ENCODE measurements at places on chromosomes 5 and 9.

GRCh38 chr5:93477816-93478215 lies 103.2 kb downstream of the NR2F1-AS1 start:
- DNase-seq, result no peak

DNA sequence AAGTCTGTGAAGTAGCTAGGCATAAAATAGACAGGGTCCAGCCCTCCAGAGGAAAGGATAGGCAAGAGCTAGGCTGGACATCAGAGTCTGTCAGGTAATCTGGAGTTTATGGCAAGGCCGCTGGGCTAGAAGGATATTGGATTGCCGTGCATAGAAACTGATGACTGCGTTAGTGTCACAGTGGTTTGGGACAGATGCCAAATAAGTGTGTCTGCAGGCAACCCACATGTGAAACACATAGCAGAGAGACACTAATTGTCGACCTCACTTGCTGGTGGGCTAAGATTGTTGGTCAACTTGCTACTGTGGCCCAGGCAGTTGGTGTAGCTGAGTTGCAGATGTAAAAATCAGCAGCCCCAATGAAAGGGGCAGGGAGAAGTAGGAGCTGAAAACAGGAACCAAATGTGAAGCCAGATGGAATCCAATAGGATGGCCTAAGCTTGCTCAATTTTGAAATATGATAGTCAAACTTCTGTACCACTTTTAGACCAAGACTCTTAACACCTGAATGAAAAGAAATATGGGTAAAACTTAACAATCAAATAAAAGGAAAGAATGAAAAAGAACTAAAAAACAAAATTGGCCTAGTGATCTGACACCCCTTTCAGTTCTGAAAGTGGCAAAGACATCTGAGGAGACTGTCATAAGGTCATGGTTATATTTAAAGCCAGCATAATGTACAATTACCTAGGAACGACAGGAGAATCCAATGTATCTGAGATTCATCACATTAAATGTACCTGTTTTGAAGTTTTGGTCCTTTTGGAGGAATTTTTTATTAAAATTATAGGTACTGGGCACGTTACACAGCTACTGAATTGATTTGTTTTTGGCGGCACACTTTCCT lies 243.3 kb upstream of the ACTBL2 start:
- DNase-seq, result no peak

DNA sequence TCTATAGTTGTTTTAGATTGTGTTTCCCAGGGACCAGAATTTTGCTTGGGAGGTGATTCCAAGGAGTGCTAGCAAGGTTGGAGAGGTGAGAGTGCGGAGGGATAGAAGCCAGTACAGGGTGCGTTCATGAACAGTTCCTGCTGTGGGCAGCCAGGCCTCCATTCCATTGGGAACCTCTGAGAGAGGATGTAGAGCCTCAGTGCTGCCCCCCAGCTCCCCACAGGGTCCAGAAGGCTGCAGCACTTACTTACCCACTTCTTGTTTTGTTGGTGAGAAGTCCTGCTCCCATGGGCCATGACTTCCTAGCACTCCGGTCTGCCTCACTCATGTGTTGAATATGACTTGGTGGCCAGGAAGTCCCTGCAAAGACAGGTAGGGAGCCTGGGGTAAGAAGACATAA lies 128.2 kb upstream of the GAS1 start:
- DNase-seq, result no peak

DNA sequence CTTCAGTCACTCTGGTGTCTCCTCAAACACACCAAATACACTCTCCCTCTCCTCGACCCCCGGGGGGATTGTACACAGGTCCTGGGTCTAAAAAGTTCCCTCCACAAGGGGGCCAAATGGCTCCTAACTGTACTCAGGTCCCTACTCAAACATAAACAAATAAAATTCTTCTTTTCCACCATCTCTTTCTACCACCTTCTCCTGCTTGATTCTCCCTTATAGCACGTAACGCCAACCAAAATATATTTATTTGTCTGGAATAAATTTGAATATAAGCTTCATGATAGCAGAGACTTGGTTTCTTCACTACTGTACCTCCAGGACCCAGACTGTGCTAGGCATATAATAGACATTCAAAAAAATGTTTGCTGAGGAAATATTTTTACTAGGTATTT lies 21.4 kb downstream of the ZNF608 start:
- DNase-seq, result no peak

- DNase-seq, result no peak
Measured at GRCh38 chr5:180613188-180613813, 22.0 kb upstream of the SCGB3A1 start.

DNA sequence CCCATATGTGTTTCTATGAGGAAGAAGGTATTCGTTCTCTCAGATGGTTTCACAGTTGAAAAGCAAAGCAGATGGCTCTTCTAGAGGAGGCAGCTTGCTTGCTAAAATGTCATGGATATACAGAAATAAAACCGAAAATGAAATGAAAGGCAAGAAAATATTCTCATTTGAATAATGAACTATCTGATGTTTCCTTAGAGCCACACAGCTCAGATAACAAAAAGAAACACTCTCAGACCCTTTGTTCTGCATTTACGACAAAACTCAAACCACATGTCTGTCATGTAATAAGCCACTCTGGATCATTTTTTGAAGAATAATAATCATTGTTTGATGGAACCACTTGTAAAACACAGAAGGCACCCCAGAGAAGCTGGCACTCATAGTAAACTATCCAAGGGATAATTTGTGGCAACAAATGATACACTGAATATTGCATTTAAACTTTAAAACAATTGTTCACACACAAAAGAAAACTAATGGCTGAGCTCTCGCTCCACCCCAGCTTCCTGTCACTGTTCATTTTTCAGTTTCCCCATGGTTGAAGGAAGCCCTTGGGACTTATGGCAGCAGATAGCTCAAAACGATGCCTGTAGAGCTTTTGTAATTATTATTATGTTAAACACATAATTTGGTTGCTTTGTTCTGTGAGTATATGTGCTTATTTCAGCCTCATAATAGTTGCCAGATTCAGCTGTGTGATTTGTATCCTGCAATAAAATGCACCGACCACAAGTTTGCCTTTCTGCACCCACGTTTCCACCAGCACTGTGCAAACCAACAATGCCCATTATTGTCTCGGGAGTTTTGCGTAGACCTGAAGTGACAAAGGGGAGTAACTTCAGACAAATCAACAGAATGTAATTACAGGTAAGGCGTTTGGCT lies 256.0 kb downstream of the TMEM167A start:
- no peak for DNase-seq

DNA sequence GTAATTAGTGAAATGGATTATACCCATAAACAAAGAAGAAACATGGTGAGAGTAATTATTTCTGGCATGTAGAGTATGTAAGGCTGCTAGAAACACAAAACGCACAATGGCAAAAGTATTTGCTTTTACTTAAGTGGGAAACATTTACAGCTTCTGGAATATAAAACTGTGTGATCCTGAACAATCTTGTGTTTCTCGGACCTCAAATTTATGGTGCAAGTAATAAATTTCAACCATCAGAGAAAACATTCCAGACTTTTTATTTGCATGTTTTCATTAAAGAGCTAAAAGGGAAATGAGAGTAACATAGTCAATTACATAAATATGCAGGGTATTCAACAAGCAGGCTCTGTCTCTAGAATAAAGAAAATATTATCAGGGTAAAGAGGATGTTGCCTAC lies 17.2 kb upstream of the PRR16 start:
- no peak for DNase-seq

- no peak for DNase-seq
Measured at GRCh38 chr9:109652971-109653370, 127.0 kb upstream of the PALM2AKAP2 start.

DNA sequence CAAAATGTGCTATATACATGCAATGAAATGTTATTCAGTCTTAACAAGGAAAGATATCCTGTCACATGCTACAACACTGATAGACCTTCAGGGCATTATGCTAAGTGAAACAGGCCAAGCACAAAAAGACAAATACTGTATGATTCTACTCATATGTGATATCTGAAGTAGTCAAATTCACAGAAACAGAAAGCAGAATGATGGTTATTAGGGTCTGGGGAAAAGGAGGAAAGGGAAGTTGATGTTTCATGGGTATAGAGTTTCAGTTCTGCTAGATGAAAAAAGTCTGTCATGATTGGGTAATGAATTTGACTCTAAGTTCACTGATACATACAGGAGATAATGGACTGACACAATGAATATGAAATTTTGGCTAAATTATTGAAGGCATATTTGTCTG lies 11.2 kb upstream of the RIC1 start:
- no peak for DNase-seq

- DNase-seq, result no peak
Measured at GRCh38 chr5:125834438-125835115, 588.6 kb upstream of the GRAMD2B start.

- DNase-seq, result no peak
Measured at GRCh38 chr5:97529354-97529985, 346.4 kb upstream of the RIOK2 start.

DNA sequence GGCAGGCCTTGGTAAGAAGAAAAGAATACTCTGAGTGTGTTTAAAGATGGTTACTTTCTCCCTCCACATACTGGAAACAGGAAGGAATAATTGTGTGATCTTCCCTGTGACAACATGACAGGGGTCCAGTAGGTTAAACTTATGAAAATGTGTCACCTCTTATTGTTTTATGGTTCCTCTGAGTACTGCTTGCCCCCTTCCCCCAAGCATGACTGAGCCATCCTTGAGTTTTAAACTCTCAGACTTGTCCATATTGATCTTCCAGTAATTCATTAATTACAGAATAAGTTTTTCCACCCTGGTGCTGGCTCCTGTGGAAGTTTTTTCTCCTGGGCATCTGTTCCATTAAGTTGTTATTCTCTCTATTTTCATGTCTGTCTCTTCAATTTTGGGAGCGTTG lies 95.8 kb downstream of the CNTLN start:
- no peak for DNase-seq

DNA sequence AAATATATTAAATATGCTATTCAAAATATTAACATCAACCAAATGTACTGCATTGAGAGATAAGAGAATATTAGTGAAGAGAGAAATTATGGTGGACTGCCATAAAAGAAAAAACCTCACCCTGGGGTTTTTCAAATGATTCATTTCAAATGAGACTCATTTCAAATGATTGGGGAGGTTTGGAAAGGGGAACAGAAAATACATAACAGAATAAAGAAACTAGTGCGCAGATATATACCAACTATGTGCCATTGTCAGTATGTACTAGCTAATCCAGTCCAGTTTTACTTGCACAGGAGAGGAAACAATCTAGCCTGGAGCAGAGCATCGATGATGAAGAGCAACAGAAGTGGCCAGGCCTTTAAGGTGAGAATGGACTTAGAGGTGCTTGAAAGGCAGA lies 651.6 kb upstream of the RORB start:
- no peak for DNase-seq

DNA sequence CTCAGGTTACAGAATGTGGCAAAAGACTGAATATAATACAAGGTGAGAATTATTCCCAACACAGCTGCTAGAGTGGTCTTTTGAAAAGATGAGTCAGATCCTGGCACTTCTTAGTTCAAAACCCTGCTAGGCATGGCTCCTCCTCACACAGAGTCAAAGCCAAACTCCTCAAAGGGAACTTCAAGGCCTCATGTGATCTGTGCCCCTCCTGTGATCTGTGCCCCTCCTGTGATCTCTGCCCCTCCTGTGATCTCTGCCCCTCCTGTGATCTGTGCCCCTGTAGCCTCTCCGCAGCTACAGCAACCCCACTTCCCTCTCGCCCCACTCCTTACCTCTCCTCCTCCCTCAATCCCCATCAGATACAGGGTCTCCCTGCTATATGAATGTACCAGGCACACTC lies 525.5 kb upstream of the CCNG1 start:
- no peak for DNase-seq

- DNase-seq, result no peak
Measured at GRCh38 chr5:119218830-119219782, 136.7 kb upstream of the TNFAIP8 start.

DNA sequence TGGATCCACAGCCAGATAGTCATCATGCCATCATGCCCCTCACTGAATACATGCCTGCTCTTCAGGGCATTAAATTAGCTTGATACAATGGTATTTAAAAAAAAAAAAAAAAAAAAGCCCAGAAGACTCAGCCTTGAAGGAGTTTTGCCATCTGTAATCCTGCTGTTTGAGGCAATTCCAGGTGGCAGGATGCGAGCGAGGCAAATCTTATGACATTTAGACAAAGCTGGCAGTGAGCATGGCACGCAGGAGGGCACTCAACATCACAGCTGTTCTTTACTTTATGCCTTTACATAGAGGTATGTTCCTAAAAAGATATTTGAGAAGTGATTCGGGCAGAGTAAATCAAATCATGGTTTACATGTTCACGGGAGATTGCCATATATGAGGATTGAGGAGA lies 692.0 kb upstream of the DMAC1 start:
- DNase-seq, result no peak

DNA sequence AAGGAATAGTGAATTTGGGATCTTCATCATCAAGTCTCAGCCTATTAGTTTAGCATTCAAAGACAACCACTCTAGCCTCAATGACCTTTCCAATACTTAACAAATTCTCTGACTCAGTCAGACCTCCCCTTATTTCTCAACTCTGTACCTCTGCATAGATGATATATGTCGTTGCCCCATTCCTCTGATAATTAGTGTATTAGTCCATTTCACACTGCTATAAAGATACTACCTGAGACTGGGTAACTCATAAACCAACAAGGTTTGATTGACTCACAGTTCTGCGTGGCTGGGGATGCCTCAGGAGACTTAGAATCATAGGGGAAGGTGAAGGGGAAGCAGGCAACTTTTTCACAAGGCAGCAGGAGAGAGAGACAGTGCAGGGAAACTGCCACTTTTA lies 8.9 kb downstream of the MRPL22 start:
- no peak for DNase-seq

DNA sequence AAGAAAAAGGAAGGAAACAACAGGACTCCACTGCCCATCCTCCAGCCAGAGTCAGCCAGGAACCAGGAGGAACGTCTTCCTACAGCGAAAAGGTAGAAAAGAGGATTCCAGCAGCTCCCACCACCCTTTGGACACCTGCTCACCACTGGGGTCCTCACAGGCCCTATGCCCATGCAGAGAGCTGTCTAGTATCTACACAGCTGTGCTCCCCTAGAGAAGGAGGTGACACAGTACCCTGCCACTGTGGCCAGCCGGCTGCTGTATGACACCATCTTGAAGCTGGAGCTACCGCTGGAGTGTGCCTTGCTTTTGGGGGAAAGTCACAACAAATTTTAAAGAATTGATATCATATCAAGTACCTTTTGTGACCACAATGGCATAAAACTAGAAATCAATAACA lies 92.6 kb downstream of the GTF3C4 start:
- no peak for DNase-seq

GRCh38 chr5:37841203-37841602 lies 1.4 kb upstream of the GDNF start:
- no peak for DNase-seq

All from stimulated activated CD8-positive, alpha-beta memory T cell treated with anti-CD3 and anti-CD28 coated beads, Interleukin-4, amount 100 ng/mL, for 1 hour (primary cell).